Mammary epithelial cell (primary cell): ENCODE measurements at places on chromosomes 7 and 10. TPM values are rescaled to one million over a fixed set of nuclear protein-coding genes. Genes with fewer than 3 reads are reported as not detected.

Gene ELMO1
- 0.07 TPM for polyA plus RNA-seq

Gene ADAM8
- polyA plus RNA-seq = 9.9 TPM

Gene LDB1
- 83.6 TPM for polyA plus RNA-seq

DNA sequence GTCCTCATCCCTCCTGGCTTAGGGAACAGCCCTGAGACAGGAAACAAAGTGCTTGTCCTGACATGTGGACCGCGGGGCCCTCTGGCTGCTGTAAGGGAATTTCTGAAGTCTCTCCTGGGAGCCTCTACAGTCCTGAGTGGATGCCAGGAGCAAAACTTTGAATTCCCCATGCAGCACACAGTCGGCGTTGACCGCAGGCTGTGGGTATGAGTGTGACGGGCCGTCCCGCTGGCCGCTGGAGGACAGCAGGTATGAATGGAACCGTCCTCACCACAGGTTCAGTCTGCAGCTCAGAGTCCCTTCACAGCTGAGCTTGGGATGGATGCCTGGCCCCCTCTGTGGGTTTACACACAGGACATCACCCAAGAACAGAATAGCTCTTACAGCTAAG is 94.9 kb downstream of the GPR26 start:
- peak; percentile 69 for DNase-seq

- DNase-seq = no peak
These were observed 134.0 kb downstream of the SNX10 start for GRCh38 chr7:26425655-26426054.

- no peak for DNase-seq
These were observed 104.1 kb downstream of the ARHGAP22 start for GRCh38 chr10:48500771-48501170.
